Effector memory CD4-positive, alpha-beta T cell (primary cell): ENCODE measurements at places on chromosomes 11 and 22.

- no peak for DNase-seq
Observed at GRCh38 chr11:76543006-76543703, 98.3 kb downstream of the EMSY start.

DNA sequence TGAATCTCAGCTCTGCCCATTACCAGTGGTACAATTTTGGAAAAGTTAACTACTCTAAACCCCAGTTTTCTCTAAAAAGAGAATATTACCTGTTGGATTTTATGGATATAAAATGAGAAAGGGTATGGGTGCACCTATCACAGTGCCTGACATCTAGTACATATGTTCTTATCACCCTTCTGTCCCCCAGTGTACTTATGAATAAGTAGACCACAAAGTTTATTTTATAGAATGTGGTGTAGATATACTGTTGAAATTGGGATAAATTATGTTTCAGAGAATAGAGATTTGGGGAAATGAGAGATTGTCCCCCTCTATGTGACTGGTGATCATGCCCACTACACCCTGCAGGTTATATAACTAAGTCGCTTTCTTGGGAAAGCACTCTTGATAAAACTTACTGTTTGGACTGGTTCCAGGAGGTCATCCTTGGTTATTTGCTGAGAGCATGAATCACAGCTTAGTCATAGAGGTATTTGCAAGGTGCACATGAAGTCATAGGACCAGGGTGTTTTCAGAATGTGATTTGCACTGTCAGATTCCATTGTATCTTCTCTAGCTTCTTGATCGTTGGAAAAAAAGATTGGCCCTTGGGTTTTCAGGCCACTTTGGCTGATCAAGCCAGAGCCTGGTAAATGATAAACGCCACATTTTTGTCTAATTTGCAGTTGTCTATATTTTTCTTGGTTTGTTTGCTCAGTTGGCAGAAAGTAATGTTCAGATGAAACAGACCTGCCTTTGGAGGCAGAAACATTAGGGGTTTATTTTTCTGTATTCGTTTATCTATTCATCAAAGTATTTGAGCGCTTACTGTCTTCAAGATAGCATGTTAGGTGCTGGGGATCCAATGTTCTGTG lies 21.3 kb downstream of the STX3 start:
- no peak for DNase-seq

DNA sequence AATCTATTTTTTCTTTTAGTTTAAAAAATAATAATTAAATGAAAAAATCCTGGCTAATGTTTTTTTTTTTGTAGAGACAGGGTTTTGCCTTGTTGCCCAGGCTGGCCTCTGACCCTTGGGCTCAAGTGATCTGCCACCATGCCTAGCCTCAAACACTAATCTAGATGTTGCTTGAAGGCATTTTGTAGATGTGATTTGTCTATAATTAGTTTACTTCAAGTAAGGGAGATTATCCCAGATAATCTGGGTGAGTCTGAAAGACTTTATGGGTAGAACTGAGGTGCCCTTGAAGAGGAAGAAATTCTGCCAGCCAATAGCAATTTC lies 38.6 kb upstream of the RBFOX2 start:
- no peak for DNase-seq

DNA sequence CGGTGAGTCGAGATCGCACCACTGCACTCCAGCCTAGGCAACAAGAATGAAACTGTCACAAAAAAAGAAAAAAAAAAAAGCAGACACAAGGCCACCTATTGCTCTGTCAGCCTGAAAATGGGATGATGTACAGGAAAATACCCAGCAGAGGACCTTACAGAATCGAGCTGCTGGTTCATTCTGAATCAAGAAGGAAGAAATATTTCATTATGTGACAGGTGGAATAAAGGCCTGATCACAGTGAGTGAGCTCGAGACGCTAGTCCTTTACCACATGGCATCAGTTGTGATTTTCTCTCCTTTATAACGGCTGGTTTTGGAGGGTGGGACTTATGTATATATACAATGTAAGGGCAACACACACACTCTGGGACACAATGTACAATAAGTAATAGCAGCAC lies 340.0 kb downstream of the LARGE1 start:
- no peak for DNase-seq

GRCh38 chr22:35893698-35894097 lies 134.9 kb downstream of the RBFOX2 start:
- no peak for DNase-seq

DNA sequence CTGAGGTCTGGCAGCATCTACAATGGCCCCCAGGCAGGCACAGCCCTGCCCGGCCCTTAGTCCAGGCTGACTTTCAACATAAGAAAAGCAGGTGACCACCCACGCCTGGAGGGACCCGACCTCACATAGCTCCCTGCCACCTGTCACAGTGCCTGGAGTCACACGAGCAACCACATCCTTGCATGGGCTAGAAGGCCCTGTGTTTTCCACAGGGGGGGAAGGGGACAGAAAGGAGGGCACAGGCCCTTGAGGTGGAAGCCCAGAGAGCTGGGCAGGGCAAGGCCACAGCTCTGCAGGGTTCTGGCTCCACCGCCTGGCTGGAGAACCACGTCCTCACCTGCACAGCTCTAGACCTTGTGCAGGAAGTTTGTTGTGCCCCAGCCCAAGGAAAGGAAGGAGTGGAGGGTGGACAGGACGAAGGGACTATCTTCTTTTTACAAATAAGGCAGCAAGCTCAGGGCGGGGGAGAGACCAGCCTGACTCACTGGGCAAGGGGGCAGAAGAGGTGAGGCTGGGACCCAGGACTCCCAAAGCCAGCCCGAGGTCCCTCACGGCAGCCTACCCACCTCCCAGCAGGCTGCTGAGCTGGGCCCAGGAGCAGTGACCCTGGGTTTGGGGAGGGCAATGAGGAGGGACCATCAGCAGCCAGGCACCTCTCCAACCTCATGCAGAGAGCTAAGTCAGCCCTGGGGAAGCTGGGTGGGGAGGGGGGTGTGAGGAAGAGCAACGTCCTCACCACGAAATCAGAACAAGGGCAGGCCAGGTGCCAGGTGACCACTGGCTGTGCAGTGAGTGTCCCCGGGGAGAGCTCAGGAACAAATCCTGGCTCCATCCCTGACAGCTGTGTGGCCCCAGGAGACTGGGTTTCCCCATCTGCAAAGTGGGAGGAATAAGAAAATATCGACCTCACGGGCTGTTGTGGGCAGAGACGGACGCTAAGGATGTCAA lies 4.3 kb downstream of the C1QTNF6 start:
- no peak for DNase-seq

GRCh38 chr22:44597616-44598015 lies 99.6 kb upstream of the RTL6 start:
- DNase-seq = no peak

DNA sequence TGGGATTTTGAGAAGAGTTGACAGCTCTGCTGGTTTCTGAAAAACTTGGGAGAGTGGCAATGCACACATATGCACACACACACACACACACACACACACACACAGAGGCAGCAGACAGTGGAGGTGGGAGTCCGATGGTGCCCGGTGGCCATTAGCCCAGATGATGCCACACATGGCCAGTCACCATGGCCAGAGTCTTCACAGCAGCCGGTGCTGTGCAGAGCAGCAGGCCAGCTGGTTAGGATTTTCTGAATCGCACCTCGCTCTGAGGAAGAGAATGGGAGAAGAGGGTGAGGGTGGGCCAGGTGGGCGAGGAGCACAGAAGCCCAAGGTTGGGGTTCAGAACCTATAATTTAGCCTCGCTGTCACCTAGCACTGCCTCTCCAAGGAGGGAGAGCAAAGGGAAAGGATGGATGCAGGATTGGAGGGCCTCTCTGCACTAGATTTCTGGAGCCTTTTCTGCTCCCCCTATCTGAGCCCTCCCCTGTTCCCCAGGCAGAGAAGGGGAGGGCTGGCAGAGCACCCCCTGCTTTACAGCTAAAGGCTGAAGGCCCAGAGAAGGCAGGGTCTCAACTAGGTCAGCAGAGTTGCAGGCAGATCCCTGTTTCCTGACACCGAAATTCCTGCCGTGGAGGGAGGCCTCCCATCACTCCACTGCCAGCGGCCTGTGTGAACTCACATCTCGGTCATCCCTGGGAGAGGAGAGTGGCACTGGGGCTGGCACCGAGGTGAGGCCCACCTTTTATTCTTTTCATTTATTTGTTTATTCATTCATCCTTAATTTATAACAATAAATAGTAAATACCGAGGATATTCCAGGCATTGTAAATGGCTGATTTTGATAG lies 25.8 kb upstream of the FXYD6 start:
- DNase-seq = no peak

DNA sequence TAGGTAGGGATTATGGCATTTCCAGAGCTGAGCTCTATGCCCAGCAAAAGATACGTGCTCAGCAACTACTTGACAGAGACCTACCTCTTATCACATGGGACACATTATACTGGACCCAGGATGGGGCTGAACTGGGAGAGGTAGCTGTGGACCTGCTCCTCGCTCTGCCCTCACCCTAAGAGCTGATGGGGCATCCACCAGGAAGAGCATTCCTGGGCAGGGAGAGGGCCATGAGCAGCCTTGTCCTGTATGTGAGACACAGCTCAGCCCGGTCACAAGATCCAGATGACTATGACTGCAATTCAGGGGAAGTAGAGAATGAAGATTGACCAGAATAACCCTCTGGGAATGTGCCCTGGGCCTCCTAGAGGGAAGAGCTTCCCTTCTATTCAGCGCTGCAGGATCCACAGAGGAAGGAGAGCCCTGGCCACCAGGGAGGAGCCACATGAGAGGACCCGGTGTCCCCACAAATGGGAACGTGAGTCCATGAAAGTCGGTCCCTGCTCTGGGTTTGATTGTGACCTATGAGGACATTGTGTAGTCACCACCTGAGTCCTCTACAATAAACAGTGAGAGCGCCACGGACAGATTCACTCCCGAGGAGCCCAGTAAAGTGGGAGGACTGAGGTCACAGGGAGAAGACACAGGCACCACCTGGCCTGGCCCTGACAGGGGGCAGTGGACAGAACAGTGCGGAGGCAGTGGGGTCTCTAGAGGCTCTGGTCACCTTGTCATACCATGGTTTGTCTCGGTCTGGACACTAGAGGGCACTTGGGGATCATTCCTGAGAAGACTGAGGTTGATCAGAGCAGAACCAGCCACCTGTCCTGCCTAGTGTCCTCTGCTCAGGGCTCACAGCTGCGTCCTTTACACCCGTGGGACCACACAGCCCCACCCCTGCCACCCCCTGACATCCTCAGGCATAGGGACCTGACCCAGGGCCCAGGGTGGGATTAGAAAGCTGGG lies 99.5 kb downstream of the ZNF280B start:
- DNase-seq = no peak

GRCh38 chr11:20275987-20276965 lies 87.2 kb upstream of the HTATIP2 start:
- no peak for DNase-seq

- DNase-seq = no peak
Observed at GRCh38 chr11:93017821-93018690, 48.6 kb downstream of the MTNR1B start.

DNA sequence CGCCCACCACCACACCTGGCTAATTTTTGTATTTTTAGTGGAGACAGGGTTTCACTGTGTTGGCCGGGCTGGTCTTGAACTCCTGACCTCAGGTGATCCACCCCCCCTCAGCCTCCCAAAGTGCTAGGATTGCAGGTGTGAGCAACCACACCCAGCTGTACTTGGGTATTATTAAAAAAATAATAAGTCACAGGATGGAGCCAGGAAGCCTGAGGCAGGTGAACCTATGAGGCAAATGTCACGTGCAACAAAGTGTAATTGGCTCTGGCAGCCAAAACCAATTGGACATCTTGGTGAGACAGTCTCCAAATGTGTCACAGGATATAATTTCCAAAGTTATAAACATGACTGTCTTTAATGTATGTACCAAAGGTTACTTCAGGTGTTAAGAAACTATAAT lies 24.0 kb upstream of the MALAT1 start:
- no peak for DNase-seq

DNA sequence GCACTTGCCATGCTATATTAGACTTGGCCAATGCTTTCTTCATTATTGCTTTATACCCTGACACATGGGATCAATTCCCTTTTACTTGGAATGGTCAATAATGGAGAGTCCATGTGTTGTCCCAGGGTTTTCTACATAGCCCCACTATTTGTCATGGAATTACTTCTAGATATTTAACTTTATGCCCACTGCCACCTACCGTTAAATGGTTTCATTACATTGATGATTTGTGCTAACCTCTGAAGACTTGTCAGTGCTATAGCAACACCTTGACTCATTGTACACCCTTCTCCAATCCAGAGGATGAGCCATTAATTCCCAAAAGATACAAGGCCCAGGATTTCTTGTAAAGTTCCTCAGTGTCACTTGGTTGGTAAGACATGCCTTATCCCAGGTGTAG lies 31.4 kb upstream of the SLC22A25 start:
- DNase-seq = no peak

DNA sequence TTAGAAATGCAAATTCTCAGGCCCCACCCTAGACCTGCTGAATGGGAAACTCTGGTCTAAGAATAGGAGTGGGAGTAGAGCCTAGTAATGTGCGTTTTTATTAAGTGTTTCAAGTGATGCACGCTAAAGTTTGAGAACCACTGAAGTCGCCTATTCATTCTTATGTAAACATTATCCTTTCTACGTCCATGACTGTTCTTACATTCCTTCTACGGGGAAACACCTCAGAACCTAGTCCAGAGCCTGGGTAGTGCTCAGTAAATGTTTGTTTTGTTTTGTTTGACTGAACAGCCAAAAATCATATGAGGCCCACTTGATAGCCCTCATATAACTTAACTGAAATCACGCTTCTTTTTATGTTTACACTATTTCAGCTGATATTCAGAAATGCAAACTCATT lies 29.8 kb downstream of the VSIG10L2 start:
- DNase-seq = no peak

DNA sequence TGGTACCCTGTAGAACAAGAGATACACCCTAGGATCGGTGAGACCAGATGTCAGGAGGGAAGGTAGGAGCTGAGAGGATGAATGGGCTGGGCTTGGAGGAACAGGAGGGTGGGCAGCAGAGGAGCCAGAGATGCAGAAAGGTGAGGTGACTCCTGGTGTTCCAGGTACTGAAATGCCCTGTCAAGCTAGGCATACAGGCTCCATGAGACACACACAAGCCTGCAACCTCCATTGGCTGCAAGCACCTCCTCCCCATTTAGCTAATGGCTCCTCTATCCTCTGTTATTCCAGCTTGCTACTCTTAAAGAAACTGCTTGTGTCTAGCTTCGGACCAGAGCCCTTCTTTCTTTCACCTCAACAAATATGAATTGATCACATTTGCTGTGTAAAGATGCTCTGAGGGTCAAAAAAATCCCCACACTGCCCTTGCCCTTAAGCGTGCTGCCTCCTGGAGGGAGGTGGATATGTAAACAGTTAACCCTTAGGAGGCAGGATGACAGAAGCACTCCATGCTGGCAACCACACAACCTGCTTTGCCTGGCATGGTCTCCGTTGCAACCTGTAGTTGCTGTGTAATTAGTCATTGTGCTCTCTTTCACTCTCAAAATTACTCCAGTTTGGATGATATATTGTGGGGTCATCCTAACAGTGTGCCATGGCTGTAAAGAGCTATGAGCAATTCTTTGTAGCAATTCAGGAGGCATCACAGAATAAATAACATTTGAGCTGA lies 156.0 kb downstream of the PKNOX2 start:
- no peak for DNase-seq

- DNase-seq = peak; percentile 91
Observed at GRCh38 chr22:37121887-37122591, 12.5 kb upstream of the TMPRSS6 start.

GRCh38 chr11:34028425-34028824 lies 23.1 kb upstream of the CAPRIN1 start:
- no peak for DNase-seq

- DNase-seq = no peak
Observed at GRCh38 chr11:117076941-117077691, 21.1 kb downstream of the SIK3 start.
